ENCODE measurements at places on chromosomes 4 and X.

GRCh38 chrX:110003167-110004156 lies 548 bp downstream of the TMEM164 start:
- no peak for DNase-seq

GRCh38 chr4:139642364-139642763 lies 23.3 kb upstream of the MGST2 start:
- no peak for DNase-seq

GRCh38 chr4:78939667-78940008 lies 400 bp upstream of the PAQR3 start:
- no peak for DNase-seq

GRCh38 chr4:153512952-153513500 lies 46.9 kb downstream of the TMEM131L start:
- DNase-seq: no peak

- no peak for DNase-seq
Measured at GRCh38 chr4:20181926-20182325, 69.8 kb upstream of the SLIT2 start.

- no peak for DNase-seq
Measured at GRCh38 chr4:88738180-88738579, 40.6 kb upstream of the NAP1L5 start.

DNA sequence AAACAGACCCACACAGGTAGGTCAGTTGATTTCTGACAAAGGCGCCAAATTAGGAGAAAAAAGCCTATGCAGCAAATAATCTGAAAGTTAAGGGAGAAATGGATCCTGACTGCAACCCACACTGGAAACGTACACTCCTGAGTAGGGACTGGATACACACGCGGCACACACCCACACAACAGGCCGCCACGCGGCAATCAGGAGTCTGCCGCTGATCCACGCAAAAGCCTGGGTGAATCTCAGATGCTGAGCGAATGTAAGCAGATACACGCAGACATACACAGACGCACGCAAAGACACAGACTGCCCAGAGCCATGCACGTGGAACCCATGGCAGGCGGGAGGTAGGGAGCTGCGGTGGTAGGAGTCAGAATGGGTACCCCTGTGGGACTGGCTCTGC lies 21.7 kb downstream of the LRPAP1 start:
- no peak for DNase-seq
